ENCODE measurements at places on chromosomes 2 and 18. TPM values are rescaled to one million over a fixed set of nuclear protein-coding genes. Genes with fewer than 3 reads are reported as not detected.

Gene CLEC4F
- total RNA-seq, result not detected

Gene C2orf92
- 2.5 TPM for total RNA-seq

Gene TRIM43
- not detected for total RNA-seq

Gene IMPA2
- total RNA-seq, result 121 TPM

Gene TMEM127
- 26.1 TPM for total RNA-seq

Gene DGUOK
- total RNA-seq, result 40.1 TPM

Gene IGFBP5
- 68.9 TPM for total RNA-seq

Gene TEKT4
- total RNA-seq, result not detected
